HuH-7.5 (cell line): ENCODE measurements at places on chromosomes 3 and 15.

GRCh38 chr3:154217671-154218070 lies 96.5 kb downstream of the ARHGEF26 start:
- no peak for DNase-seq

GRCh38 chr15:36958606-36959005 lies 141.7 kb downstream of the MEIS2 start:
- DNase-seq, result no peak

DNA sequence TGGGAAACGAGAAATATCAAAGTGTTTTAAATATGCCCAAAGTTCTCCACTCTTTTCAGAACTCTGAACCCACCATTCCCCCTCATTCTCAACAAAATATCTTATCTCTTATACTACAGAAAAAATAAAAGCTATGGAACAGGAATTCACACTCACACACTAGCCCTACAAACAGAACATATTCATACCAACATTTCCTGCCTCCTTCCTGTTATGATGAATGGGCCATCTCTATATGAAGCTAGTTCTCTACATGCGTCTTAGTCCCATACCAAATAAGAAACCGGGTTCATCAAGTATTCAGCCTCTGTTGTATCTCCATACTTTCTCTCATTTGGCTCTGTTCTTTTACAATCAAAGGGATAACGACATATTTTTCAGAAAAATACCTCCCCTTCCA lies 72.6 kb downstream of the PLSCR2 start:
- no peak for DNase-seq

DNA sequence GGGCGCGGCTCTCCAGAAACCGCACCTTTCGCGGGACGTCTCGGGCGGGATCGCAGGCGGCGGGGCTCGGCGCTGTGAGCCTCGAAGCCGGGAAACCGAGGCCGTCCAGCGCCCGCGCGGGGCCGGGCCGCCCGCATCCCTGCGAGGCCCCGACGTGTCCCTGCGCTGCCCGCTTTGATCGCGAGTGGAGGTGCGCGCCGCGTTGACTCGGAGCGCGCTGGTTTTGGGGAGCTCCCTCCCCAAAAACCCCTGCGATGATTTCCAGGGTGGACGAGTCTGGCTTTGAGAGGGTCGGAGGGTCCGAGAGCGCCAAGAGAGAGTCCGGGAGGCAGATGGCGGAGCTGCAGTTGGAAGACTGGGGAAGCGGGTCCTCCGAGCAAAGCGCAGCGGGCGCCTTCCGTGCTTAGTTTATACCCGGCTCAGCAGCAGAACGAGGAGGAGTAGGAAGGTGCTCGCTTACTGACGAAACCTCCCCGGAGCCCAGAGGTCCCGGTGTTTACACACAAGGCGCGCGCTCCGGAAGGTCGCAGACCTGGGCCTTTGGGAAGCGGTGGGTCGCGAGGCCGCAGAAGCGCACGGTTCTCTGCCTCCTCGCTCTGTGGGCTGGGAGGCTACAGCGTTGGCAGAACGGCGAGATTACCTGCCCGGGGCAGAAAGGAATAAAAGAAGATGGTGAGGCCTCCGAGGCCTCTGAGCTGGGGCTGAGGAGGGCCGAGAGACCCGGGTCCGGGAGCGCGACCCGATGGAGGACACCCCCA lies 687 bp downstream of the ALDH1A3 start:
- DNase-seq, result no peak

- peak; percentile 87 for DNase-seq
Measured at GRCh38 chr3:50245831-50246516, 10.0 kb downstream of the GNAI2 start.

GRCh38 chr3:71175691-71176365 lies 407.7 kb downstream of the FOXP1 start:
- DNase-seq, result no peak

DNA sequence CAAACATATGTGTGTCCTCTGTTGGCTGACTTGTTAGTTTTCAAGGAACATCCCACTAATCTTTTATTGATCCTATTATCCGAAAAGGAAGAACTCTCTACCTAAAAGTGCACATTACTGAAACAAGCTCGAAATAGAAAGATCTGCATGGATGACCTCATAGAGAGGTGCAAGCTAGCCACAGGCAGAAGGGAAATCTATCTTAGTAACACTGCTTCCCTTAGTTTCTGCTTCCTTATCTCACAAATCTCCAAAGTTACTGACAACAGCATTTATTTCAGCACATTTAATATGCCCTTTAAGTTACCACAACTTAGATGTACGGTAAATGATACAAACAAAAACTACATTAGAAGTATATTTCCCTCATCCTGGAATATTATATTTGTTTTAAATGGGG lies 285.1 kb upstream of the CCDC54 start:
- no peak for DNase-seq

GRCh38 chr3:102533784-102534183 lies 99.0 kb downstream of the ZPLD1 start:
- no peak for DNase-seq

DNA sequence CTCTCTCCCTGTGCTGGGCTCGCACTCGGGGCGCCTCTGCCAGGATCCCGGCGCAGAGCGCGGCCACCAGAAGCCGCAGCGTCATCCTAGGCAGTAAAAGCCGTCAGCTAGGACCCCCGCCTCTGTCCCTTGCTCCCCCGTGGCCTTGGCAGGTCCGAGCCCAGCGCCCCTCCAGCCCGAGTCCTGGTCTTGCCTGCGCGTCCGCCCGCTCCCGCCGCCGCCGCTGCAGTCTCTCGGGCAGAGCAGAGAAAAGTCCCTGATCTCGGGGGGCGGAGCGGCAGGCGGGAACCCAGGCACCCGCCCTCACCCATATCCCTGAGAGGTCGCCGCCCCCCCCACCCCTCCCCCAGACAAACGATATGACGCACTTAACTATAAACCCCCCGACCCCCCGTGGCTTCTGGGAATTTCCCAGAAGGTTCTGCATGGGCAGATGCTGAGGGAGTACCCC lies at the start of gene COL7A1:
COL7A1 (minus strand) TSS at position 255 of the 451 bp plus-strand sequence; CDS start at position 85, 170 bp downstream.
- DNase-seq, result no peak

DNA sequence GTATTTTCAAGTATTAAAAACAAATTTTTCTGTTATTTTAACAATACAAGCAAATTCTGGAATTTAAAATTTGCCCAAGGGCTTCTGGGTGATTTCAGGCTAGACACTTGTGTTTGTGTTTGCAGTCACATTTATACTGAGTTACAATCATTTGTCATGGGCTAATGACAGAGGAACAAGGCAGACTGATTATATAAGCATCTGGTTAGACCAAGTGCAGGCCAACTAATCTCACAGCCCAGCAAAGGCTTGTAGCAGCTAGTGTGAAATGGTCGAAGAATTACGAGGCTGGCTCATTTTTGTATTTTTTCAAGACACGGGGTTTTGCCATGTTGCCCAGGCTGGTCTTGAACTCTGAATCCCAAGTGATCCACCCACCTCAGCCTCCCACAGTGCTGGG lies 52.1 kb downstream of the CMTM8 start:
- no peak for DNase-seq

GRCh38 chr3:115790759-115791158 lies 167.4 kb downstream of the GAP43 start:
- peak; percentile 60 for DNase-seq

DNA sequence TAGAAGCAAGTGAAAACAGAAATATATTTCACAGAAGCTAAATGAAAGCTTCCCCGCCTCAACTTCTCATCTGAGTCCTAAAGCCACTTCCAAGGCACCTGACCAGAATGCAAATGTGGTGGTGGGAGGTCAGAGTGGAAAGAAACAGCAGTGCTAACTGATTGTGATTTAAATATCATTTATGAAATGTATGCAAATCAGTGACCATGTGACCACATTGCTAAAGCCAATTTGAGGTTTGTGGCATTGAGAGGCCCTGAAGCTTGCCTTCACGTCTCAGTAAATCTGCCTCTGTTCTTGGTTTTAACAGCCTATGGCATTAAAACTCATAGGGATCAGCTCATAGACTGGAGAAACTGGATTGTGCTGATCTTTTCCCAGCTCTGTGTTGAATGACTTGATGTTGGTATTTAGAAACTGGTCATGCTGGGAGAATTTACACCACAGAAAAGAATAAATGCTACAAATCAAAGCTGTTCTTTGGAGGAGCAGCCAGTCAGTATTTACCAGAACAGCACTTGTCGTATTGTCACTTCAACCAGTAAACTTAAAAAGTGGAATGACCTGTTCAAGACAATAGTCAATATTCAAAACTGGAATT lies 481.4 kb upstream of the ALCAM start:
- DNase-seq, result no peak

DNA sequence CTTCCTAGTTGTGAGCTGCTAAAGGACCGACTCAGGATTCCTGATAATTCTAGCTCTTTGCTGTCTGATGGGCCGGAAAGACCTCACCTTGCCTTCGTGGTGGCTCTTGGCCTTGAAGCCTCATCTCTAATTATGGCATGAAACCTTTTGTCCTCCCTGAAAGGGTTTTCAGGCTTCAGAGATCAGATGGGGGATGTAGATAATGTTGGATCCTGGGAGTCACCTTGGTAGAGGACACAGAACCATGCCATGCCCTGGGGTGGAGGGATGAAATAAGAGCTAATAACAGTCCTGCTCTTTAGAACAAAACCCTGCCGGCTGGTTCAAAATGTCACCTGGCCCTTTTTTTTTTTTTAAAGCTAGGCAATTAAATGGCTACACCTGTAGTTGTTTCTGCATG lies 50.8 kb upstream of the SYN2 start:
- no peak for DNase-seq

GRCh38 chr15:101232677-101233076 lies 19.2 kb downstream of the CHSY1 start:
- DNase-seq, result no peak

- no peak for DNase-seq
Measured at GRCh38 chr3:112769286-112769978, 77.2 kb downstream of the CD200R1L start.

DNA sequence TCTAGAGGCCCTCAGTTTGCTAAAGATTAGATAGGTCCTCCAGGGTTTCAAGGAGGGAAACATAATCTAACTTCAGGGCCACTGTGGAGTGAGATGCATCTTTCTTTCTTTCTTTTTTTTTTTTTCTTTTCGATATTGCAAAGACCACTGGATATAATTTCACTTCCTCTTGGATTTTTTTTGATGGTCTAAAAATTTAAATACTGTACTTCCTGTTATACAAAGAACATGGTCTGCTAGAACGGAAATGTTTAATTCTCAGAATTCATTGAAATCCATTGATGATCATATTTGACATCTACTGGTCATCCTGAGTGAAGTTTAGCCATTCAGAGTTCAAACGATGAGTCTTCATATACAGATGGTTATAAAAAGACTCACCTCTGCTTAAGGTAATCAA lies 808.8 kb upstream of the LMCD1 start:
- no peak for DNase-seq

GRCh38 chr15:68924866-68925560 lies 5.3 kb upstream of the SPESP1 start:
- DNase-seq, result peak; percentile 87

- no peak for DNase-seq
Measured at GRCh38 chr3:33173672-33174071, 44.9 kb downstream of the SUSD5 start.

DNA sequence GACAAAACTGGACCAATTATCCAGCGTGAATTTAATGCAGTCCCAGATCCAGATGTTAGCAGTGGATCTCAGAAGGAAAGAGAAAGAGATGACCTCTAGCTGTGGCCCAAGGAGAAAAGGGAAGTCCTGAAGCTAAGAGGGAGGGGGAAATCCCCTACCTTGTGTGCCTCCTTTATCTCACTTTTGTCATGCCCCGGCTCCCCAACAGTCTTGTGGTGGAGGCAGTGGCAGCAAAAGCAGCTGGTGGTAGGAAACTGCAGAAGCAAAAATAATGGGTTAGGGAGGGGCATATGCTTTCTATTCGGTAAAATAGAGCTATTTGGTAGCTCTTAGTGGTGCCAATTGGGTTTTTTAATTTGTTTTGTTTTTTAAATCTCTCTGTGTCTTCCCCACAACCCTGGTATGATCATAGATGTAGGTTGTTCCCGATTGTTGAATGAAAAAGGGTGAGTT lies 56.5 kb downstream of the MCTP2 start:
- DNase-seq, result no peak

DNA sequence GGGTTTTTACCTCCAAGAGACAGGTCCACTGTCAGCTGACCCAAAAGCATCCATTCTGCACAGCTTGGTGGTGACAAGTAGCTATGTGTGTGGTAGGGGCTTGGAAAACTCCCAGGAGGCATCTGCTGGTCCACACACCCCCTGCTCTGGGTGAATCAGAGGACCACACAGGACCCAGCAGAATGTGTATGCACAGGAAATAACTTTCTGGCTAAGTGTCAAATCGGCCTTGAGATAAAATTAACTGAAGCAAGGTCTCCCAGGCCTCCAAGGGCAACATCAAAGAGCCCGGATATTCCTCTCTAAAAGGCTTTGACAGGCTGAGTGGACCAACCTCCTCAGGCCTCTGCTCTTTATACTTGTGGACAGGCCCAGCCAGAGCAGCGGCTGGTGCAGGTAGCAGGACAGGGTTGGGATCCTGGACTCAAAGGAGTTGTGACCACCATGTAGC lies 66.5 kb downstream of the CTNNB1 start:
- DNase-seq, result no peak

- no peak for DNase-seq
Measured at GRCh38 chr3:60391292-60391691, 860.0 kb downstream of the FHIT start.

GRCh38 chr15:63519041-63519440 lies 14.6 kb downstream of the USP3 start:
- DNase-seq, result no peak

- DNase-seq, result no peak
Measured at GRCh38 chr15:101568309-101568708, 78.8 kb upstream of the PCSK6 start.

DNA sequence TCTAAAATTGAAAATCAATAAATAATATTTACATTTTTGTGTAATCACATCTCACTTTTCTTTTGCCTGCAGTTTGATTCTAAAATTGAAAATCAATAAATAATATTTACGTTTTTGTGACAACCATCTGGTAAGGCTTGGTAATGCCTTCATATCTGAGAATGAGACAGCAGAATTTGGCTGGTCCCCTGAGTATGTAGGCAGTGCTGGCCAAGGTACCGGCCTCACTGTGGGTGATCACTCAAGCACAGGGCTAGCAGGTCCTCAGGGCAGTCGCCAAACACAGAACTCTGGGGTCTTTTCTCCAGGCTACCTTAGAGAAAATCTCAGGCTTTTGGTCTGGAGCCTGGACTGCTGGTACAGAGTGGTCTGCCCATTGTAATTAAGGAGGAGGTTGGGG lies 26.2 kb downstream of the RTP3 start:
- no peak for DNase-seq

DNA sequence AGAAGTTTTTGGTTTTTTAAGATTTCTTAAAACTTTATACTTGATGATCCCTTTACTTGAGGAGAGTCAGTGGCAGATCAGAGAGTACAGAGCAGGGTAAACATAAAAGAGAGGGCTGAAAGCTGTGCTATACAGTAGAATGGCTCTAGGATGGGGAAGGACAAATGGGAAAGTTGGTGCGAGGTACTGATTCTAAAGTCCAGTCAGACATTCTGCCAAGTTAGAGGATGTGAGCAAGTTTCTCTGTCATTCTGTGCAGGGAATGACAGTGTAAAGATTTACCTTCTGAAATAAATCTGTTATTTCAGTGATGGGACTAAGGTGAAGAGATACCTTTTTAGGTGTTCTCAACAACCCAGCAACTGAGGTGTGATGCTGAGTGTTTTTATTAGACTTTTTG lies 100.1 kb upstream of the GBE1 start:
- no peak for DNase-seq
